ENCODE measurements at places on chromosomes 7 and 10.

GRCh38 chr10:82377608-82378007 lies 502.6 kb downstream of the NRG3 start:
- no peak for DNase-seq

DNA sequence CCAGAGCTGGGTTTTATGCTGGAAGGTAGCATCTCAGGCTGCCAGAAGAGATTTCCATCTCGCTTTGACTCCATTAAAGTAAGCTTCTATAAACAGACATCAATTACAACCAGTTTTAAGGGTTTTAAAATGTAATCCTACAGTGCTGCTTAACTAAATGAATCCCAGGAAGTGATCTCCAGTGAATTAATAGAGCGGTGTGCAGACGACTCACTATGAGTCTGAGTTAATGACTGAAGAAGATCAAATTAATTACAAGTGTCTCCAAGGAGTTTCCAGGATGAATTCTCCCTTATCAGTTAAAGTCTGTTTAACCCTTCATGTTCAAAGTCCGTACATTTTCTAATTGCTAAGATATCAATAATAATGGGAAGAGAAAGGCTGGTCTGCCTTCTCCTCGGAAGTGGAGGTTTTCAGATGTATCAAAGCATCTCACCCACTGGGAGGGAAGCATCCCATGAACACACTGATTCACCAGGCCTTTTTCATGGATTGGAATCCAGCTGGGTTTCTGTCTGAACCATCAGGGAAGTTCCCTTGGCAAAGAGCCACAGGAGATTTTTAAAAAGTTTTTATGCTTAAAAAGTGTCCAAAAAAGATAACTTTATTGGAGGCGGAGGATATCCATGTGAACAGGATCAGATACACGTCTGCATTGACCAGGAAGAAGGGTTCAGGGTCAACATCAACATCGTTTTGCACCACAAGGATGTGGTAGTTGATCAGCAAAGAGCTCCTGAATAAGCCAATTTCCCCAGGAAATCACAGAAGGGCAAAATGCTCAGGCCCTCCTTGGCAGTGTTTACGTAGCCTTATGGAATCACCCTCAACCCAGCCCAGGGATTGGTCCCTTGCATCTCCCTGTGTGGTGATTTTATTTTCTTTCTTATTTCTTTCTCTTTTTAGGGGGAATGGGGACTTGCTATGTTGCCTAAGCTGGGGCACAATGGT lies 288.2 kb downstream of the POU6F2 start:
- DNase-seq = no peak

- DNase-seq = no peak
These were observed 3.2 kb upstream of the ATP6V1F start for GRCh38 chr7:128859232-128860157.

GRCh38 chr10:85111271-85111670 lies 782.9 kb downstream of the CCSER2 start:
- no peak for DNase-seq

GRCh38 chr7:24346716-24347115 lies 62.7 kb downstream of the NPY start:
- no peak for DNase-seq

DNA sequence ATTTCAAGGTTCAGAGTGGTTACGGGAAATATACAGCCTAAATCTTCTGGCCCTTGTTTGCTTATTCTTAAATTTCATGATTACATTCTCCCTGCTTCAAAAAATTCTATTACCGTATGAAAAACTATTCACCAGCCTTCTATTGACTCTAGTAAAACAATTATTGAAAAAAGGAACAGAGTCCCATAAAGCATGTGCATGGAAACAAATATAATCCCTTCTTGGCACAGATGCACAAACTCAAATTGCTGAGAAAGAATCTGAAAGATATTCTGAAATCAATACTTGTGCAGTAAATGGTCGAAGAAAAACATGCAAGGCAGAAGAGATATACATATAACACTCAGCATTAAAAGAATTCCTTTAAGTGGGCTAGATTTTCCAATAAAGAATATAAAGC lies 83.6 kb downstream of the LRRN3 start:
- no peak for DNase-seq

DNA sequence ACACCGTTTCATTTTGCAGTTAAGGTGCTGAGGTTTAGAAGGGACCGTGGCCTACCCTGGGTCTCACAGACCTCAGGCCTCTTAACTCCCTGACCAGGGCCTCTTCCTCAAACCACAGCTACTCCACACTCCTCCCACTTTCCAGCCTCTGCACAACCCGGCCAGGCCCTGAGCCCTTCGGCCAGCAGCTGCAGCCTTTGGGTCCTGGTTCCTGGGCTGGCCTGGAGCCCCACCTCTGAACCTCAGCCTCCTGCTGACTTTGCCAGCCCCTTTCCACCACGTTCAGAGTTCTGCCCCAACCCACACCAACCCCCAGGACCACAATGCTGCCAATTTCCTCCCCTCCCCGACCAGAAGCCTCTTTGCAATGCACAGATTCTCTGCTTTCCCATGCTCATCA lies 84.1 kb downstream of the VOPP1 start:
- DNase-seq = no peak

DNA sequence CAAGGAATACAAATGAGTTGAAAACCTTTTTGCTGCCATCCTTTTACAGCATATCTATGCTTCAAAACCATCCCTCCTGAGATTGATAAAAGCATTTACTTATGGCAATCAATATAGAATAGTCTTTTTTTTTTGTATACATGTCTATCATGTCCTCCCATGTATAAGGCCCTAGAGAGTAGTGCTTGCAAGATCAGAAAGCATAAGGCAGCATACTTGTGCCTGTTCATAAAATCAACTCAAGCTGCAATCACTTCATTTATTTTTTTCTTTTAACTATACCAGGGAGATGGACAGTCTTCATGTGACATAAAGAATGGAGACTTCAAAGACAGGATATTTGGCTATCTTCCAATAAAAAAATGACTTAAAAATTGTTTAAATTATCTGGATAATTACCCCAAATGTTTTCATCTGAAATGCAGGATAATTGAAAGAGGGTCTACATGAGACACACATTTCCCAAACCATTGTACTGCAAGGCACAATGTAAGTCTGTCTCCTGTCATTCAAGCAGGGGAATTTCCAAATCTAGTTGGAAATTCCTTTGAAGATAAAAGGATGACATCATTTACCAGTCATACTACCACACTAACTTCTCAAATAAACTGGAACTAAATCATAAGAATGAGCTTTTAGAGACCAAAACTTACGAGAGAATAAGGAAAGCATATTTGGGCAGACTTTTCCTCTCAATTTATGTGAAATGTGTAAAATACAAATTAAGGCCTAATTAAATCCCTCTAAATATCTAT lies 22.5 kb downstream of the LRRN3 start:
- DNase-seq = no peak
